ENCODE measurements at places on chromosomes 12 and 14.

- no peak for DNase-seq
These were observed 93.9 kb downstream of the FGD4 start for GRCh38 chr12:32493282-32493681.

DNA sequence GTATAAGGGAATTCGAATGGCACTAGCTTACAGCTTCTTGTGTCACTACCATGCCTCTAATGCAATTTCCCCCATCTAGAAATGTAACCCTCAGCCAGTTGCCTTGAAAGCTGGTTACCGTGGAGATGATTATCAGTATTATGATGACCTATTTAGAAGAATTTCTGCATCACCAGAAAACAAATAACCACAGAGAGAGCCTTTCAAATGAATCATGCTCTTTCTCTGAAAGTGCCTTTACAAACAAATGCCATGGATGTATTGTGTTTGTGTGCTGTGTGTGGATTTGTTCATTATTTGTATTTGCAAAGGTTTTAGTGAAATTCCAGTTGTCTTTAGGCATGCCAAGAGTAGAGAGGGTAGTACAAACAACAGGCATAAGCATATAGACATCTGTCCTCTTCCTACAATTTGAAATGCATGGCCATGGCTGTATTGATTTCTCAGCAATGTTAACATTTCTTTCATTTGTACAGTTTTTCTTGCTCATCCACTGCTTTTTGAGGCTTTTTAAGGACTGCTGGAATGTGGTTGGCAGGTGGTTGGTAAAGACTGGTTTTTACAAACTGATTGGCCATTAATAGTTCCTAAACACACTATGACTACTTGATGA, 266.5 kb downstream of the PAWR start:
- no peak for DNase-seq

- DNase-seq = no peak
These were observed 496.2 kb downstream of the EGLN3 start for GRCh38 chr14:33454707-33455106.

- no peak for DNase-seq
These were observed 94.9 kb upstream of the TMPO start for GRCh38 chr12:98420461-98420860.

DNA sequence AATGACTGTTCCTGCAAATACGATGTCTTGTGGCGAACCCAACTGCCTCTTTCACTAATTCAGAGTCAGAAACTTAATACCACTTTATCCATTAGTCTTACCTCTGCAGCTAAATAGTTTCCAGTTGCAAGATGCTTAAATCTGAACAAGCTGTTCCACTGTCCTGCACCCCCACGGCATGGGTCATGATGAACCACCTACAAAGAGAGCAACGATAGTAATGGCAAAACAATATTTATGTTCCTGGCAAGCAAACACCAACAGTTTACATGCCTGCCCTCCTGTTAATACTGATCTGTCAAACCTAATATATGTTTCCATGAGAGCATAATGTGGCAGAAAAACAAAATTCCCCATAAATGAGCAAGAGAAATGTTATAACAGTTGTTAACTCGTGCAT, 121.9 kb downstream of the ITPR2 start:
- DNase-seq = no peak

GRCh38 chr14:27890259-27890658, 876.3 kb upstream of the FOXG1 start:
- no peak for DNase-seq

All from putamen (tissue), 1 donor.